ENCODE measurements at places on chromosomes 1 and 21. TPM values are rescaled to one million over a fixed set of nuclear protein-coding genes. Genes with fewer than 3 reads are reported as not detected.

DNA sequence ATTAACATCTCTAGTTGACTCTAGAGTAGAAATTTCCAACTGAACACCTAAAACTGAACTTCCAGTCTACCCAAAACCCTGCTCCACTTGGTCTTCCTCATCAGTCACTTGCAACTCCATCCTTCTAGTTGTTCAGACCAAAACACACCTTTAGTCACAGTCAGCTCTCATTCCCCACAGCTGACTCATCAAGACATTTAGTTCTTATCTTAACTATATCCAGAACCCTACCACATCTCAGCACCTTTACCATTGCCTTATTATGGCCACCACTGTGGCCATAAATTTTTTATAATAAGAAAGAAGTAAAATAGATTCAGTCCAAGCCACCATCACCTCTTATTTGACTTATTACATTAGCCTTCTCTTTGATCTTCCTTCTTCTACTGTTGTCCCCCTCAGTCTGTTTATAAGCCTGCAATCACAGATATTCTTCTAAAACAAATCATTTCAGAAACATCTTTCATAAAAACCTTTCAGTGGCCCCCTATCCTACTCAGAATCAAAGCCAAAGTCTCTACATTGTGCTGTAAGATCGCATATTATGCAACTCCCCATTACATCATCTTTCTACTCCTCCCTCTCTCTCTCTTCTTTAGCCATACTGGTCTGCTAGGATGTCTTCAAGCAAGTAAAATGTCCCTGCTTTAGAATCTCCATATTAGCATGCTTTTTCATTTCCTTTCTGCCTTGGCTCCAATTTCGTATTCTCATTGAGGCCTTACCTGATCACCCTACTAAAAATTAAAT, 275.9 kb downstream of the LRRC40 start:
- no peak for DNase-seq

DNA sequence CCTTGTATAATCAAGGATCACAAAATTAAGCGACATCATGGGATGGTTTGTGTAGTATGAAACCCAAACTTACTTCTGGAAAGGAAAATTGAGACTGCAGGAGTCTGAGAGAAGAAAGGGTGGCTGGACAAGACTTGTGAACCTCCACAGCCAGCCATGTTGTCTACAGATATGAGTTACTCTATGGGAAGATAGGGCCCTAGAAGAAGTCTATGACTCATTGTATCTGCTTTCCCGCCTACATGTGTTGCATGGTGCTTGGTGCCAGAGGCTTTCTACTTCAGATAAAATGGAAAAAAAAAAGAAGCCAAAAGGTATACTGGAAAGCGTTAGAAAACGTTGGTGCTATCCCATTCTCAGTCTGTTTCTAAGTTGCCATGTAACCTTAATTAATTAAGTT, 18.7 kb upstream of the OR6N2 start:
- no peak for DNase-seq

DNA sequence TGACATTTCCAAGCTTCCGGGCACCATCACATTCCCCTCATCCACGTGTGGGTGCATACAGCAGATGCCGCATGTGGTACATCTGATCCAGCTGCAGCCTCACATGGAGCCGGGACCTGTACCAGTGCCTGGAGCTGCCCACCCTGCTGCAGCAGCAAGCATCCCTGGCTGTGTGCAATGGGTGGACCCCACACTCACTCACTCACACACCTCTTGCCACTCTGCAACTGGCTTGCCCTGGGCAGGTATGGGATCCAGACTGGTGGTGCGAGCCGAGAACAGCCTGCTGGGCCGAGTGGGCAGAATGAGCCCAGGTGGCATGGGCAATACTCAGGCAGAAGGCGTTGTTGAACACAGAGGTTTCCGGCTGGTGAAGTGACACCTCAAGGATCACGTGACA, 75.0 kb downstream of the DPYD start:
- DNase-seq, result no peak

Gene UTP25
- total RNA-seq, result 13.8 TPM

GRCh38 chr1:110068646-110069403, 1.6 kb downstream of the ALX3 start:
- DNase-seq, result no peak

Gene FCRL6
- total RNA-seq, result 0.49 TPM

GRCh38 chr1:201752333-201752732, 76.6 kb upstream of the IPO9 start:
- DNase-seq, result no peak

DNA sequence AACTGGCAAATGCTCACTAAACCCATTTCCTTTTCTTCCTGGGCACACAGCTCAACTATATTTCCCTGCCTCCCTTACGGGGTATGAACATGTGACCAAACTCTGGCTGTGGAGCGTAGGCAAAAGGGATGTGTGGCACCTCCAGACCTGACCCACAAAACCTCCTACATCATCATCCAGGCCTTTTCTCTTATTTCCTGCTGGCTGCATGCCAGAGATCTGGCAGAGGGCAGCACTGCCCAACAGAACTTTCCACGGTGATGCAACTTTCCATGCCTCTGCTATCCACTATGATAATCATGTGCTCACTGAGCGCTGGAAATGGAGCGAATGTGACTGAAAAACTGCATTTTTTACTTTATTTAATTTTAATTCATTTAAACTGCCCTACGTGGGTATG, 99.6 kb upstream of the CACNA1E start:
- DNase-seq, result no peak

DNA sequence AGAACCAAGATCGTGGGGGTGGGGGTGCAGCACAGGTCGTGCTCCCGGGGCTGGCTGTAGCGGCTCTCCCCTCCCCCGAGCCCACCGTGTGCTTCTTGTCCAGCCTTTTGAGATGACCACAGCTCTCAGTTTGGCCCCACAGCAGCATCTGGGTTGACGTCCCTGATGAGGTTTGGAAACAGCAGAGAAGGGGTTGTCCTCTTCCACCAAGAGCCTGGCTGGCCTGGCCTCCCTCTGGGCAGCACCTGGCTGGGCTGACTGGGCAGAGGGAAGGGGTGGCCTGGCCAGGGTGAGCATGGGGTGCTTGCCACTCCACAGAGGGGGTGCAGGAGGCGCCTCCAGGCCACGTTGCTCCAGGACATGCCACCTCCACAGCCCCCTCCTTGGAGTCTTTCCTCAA, 61.5 kb downstream of the SKI start:
- DNase-seq, result no peak

Gene OR2T35
- not detected for total RNA-seq

Gene OR2L13
- not detected for total RNA-seq

DNA sequence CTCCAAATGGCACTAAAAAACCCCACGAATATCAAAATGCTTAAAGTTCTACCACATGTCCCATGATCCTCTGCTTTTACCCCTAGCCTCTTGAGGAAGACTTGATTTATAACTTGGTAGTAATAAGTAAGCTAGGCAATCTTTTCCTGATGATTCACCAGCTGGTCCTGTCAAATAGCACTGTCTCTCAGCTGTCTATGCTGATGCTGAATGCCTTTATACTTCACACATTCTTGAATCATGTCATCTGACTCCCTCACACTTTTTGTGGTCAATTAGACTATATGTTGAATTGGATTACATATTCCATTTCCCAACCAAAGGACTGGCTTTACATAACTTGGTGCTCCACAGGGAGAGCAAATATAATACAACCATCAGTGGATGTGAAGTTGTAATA, 16.6 kb downstream of the C21orf91 start:
- no peak for DNase-seq

Gene CRYZL1
- total RNA-seq, result 54.0 TPM

DNA sequence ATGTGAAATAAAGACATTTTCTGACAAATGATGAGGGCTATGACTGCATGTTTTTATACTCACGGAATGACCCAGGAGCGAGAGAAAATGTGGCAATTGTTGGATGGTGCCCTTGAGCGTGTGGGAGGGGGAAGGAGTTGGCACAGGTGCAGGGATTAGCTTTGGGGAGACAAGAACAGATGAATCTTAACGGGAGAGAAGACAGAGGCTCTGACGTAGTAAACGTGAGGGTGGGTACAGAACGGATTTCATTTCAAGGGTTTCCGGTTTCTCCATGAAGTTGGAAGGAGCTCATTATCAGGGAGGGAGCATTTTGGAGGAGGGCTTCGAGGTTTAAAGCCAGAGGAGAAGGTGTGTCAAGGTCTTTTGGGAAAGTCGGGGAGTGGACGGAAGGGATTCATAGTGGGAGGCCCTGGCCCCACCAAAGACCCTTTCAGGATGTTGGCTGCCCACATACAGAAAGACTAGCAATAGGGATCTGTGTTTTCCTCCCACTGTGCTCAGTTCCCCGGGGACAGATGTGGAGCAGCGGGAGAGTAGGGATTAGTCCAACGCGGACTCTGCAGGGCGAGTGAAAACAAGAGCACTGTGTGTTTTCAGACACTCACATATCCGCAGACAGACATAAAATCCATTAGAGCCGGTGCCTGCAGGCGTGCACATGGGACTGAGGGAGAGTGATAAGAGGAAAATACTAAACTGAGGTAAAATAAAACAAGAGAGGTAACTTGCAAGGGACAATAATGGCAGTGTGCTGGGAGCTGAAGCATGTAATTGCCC, 584.1 kb downstream of the AJAP1 start:
- no peak for DNase-seq

DNA sequence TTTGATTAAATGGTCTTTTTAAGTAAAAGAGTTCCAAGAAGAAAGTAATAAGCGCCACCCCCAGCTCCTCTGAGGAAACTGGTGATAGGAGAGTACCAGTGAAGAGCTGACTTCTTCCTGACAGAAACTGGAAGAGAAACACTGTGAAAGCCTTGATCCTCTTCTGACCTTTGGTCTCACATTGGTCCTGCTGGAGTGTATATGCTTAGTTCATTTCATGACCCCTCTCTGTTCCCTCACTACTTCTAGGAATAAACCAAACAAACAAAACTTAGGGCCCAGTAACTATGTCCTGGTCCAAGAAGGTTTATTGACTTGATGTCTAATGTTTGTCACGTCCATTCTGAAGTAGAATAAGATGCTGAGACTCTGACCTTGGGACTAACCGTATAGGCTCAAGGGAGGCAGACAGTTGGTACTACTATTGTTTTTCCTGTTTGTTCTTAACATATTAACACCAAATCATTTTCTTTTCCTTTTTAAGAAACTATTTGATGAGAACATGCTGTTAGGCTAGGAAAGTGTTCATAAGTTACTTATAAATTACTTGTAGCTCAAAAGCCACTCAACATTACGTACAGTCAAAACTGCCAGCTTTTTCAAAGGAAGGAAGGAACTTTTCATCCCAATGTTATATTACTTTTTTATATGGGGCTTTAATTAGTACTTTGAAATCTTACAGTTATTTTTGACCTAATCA, 57.9 kb downstream of the MIER1 start:
- DNase-seq, result no peak

DNA sequence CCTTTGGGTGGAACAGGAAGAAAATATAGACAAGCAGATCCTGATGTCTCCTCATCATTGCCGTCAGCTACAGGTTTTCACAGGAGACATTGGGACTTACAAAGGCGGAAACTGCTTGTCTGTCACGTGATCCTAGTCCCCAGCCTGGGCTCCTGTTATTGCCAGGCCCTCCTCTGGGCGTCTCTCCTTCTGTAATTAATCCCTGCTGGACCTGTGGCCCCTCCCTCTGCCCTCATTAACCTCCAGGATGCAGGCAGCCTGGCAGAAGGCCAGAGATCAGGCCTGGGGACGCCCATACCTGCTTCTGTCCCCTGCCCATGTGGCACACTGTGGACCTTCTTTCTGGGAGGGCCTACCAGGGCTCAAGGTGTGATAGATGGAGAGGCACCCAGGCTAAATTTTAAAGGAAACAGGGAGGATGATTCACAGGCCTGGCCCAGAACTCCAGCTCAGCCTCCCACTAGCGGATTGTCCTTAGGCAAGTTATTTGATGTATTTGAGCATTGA, 2.4 kb downstream of the S100A5 start:
- no peak for DNase-seq
